ENCODE measurements at places on chromosomes 7 and 10.

DNA sequence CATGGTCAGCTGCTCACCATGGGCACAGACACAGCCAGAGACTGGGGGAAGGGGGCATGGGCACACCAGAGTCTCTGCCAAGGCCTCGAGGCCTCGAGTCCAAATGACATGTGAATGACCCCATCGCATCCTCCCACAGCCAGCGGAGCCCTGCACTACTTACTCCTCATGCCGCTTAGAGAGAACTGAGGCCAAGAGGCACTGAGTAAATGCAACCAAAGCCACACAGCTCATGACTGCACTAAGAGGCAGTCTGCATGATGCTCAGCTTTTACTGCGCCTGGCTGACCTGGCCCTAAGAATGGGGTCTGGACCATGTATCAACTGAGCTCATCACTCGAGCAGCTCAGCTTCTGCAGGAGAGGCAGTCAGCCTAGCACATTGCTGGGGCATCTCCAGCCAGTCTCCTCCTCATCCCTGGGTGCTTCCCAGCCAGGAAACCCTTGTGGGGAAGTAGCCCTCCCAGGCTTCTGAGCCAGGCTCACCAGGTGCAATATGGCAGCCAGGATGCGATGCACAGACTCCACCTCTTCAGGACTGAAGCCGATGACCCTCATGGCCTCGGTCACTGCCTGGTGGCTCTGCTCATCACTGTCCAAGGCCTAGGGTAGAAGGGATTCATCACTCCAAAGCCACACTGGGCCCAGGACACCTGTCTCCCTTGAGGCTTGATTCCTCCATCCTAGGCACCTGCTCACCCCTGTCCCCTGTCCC, 7.5 kb downstream of the MYO1G start:
- DNase-seq = no peak

- DNase-seq = no peak
Observed at GRCh38 chr7:39399986-39400385, 166.2 kb upstream of the YAE1 start.

GRCh38 chr7:53059591-53059990, 24.2 kb downstream of the POM121L12 start:
- no peak for DNase-seq

DNA sequence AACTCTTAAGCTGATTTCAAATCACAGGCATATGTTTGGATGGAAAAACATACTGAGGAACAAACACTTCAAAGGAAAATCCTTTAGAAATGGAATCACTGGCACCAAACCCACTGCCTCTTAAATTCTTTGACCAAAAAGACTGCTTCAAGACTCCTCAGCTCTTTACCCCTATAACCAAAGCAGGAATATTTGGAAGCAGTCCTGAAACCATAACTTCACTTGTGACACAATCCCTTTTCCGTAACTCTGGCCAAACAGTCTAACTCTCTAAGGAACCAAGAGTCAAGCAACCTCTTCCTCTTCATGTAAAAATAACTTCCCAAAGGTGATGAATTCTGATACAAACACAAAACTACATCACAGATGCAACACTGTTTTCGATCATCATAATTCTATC, 104.3 kb downstream of the MTERF1 start:
- DNase-seq = no peak

- no peak for DNase-seq
Observed at GRCh38 chr10:91049988-91050360, 129.1 kb upstream of the ANKRD1 start.

GRCh38 chr7:130210181-130210935, 2.7 kb downstream of the SSMEM1 start:
- no peak for DNase-seq

GRCh38 chr7:38902449-38902848, 6.5 kb downstream of the VPS41 start:
- no peak for DNase-seq

GRCh38 chr10:34845070-34845469, 30.0 kb upstream of the PARD3 start:
- no peak for DNase-seq

- DNase-seq = no peak
Observed at GRCh38 chr7:1850976-1851571, 181.0 kb downstream of the ELFN1 start.

GRCh38 chr7:142855756-142856564, 1.1 kb downstream of the EPHB6 start:
- no peak for DNase-seq

GRCh38 chr7:35565927-35566326, 129.0 kb downstream of the HERPUD2 start:
- DNase-seq = no peak

GRCh38 chr10:22655312-22655981, 58.9 kb downstream of the PIP4K2A start:
- DNase-seq = no peak

- no peak for DNase-seq
Observed at GRCh38 chr7:127899411-127899810, 131.8 kb downstream of the LRRC4 start.

DNA sequence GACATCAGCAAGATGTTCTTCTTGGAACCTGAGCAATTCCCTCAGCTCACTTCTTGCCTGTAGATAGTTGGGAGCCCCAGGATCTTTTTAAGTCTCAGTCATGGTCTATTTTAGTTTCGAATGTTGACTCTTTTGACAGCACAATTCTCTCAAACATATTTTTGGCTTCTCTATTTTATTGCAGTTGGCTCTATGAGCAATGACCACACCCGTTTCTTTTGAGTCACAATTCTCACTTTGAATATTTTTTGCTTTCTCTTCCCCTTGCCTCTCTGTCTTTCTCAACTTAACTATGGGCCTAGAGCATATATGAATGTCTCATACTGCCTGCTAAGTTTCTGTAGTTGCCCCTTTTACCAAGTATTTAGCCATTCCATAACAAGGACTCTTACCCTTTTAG, 222.8 kb downstream of the PTN start:
- no peak for DNase-seq

GRCh38 chr10:68106656-68107055, 2.6 kb upstream of the MYPN start:
- DNase-seq = no peak

DNA sequence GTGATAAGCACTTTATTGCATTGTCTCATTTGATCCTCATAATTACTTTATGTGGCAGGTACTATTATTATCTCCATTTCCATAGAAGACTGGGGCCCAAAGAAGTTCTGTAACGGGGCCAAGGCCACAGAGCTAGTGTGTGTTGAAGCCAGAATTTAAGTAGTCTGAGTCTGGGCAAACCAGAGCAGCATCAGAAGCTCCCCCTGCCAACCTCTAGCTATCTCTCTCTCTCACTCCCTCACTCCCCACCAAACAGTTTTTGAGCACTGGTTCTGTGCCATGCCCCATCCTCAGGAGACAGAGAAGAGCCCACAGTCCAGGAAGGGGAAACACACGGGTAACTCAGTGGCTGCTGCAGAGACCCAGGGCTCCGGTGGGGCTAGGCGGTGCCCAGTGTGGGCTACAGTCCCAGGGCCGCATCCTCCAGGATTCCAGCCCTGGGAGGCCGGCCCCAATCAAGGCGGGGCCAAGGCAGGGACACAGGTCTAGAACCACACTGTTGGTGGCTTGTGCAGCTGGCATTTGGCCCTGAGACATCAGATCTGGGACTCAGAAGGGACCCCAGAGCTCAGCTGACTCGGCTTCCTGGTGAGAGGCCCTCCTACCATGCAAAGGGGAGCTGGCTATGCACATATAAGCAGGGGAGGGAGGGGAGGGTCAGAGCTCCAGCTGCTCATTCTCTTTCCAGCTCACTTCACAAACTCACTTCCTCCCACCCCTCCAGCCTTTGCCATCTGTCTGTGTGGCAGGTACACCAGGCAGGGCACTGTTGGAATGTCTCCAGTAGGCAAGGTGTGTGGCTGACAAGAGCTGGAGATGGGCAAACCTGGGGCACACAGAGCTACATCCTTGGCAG, 34.4 kb downstream of the COL13A1 start:
- no peak for DNase-seq

GRCh38 chr10:46080886-46081285, 34.8 kb upstream of the MSMB start:
- no peak for DNase-seq

DNA sequence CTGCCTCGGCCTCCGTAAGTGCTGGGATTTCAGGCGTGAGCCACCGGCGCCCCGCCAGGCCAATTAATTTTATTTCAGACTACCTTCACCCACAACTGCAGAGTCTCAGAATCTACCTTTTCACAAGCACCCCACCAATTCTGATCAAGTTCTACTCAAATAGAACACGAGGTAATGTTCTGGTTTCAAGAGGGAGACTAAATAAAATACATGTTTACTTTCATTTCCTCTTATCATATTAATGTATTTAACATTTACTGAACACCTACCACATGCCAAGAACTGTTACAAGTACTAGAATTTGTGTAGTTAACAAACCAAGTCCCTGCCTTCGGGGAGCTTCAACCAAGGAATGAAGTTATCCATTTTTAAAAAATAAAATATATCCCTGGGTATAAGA, 25.5 kb upstream of the RGS10 start:
- no peak for DNase-seq

- no peak for DNase-seq
Observed at GRCh38 chr10:116237260-116237659, 35.7 kb downstream of the GFRA1 start.

GRCh38 chr7:14432924-14433323, 443.5 kb upstream of the ETV1 start:
- no peak for DNase-seq

DNA sequence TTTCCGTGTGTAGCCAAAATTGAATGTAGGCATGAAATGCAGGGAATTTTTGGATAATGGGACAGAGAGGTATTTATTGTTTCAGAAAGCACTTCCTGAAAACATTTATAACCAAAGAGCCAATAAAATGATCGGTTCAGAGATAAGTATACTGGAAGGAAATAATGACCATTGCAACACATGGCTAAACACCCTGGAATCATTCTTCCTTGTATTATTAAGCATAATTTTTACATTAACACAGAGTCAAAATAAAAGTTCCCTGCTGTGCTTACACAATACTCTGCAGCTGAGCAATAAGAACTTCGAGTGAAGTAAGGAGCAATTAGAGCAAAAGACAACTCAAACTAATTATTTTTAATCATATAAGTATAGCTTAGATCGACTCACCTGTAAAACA, 648.3 kb downstream of the TNS3 start:
- no peak for DNase-seq

DNA sequence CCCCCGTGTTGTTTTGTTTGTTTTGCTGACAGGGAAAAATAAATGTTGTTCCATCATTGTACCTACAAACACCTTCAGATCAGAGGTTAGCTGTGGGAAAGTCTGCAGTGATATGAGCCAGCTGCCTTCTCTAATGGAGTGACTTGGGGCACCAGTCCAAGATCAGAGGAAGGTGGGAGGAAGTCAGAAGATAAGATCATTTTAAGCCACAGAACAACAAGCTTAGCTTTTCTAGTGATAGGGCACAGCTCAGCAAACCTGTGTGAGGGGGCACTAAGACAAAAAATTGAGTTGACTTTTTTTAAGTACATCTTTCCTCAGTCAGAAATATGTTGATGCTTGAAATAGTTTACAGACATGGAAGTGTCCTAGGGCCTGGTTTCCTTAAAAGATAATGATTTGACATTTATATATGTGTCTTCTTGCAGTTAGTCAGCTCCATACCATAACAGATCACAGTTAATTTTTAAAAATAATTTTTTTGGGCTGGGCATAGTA, 240.3 kb upstream of the KAT6B start:
- DNase-seq = no peak

DNA sequence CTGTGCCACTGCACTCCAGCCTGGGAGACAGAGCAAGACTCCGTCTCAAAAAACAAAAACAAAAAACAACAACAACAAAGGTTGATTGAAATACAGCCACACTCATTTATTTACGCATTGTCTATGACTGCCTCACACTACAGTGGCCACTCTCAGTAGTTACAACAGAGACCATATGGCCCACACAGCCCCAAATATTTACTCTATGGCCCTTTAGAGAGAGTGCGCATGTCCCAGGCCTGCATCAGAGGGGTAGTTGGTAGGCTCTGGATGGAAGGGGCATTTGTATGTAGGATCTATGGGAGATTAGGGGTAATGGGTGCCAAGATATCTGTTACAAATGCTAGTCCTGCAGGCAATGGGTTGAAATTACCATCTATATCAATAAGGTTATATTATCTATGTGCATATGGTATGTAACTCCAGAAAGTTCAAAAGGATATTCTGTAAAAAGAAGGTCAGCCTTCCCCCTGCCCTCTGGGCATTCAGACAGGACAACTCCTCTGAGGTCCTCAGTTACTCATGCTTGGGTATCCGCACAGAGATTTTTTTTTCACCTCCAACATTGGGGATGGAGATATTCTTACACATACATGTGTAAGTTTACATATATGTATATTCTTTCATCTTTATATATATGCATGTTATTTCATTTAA, 56.3 kb downstream of the DENND2A start:
- no peak for DNase-seq

GRCh38 chr10:70579234-70580002, 23.1 kb downstream of the PRF1 start:
- no peak for DNase-seq

- DNase-seq = no peak
Observed at GRCh38 chr7:46916581-46916980, 665.3 kb downstream of the TNS3 start.

DNA sequence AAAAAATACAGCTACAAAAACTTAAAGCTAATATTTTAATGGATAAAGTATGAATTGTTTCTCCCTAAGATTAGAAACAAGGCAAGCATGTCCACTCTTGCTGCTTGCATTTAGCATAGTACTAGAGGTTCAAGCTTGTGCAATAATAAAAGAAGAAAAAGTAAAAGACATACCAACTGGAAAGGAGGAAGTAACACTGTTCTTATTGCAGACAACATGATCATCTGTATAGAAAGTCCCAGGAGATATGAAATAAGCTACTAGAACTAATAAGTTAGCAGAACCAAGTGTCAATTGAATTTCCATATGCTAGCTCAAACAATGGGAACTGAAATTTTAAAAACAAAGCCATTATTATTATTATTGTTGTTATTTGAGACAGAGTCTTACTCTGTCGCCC, 20.0 kb upstream of the RABGEF1 start:
- DNase-seq = no peak

DNA sequence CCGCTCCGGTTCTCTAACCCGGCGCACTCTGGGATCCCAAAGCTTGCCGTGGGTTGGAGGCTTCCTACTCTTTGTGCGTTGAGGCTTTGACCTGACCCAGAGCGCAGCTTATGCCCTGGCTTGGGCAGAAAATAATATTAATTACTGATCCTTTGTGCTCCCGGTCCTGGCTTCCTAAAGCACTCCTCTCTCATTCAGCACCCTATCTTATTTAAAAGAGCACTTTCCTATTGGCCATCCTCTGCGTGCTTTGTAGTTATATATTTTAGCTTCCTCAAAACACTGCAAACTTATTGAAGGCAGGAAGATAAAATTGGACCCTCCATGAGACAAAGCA, 466.0 kb downstream of the XPNPEP1 start:
- DNase-seq = no peak

Data from stimulated activated CD4-positive, alpha-beta T cell treated with anti-CD3 and anti-CD28 coated beads, Interleukin-12 subunit alpha, Interleukin-12 subunit beta, amount 100 ng/mL, for 48 hours (primary cell).